ENCODE measurements at places on chromosomes 7 and 10.

- no peak for DNase-seq
Observed at GRCh38 chr10:32413513-32413912, 32.4 kb upstream of the CCDC7 start.

DNA sequence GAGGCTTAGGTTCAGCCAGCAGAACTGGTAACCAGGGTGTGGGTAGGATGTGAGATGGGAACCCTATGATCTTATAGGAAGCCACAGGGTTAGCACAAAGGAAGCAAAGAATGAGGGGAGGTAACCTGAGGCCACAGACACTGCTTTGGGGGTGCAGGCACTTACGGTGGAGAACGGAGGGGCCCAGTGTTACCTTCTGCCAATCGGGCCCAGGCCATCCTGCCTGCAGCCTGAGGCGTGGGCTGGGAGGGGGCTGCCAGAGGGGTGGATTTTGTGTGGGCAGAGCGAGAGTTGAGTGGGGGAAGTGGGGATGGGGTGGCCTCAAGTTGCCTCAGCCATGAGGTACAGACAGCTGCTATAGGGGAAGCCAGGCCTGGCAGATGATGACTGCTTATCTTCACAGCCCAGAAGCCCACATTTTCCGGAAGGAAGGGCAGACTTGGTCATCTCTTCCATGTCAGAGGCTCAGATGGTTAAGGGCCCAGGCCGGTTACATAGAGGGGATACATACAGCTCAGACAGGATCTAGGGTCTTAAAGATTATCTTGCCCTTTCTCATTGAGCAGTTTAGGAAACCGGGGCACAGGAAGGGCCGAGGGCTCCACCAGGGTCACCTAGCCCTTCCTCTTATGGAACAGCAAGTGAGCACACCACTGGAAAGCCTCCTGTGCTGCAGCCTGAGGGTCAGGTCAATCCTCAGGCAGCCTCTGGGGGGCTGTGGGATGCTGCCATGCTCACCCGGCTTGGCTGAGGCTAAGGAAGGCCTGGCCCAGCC lies 24.4 kb upstream of the VSIR start:
- DNase-seq = no peak

DNA sequence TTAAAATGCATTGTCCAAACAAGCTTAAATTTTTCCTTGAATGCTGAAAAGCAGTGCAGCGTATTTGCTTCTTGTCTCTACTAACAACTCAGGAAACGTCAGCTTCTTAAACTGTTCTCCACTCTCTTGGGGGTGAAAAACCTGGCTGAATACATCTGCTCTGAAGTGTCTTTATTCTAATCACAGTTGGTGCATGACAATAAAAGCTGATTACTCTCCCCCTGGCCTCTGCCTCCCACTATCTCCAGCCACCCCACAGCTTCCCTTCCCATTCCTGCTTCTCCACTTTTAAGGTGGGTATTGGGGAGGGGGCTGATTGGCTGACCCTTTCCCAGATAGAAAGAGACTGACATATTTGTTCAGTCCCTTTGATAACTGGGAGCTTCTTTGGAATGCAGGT lies 456.0 kb downstream of the SORCS1 start:
- no peak for DNase-seq

DNA sequence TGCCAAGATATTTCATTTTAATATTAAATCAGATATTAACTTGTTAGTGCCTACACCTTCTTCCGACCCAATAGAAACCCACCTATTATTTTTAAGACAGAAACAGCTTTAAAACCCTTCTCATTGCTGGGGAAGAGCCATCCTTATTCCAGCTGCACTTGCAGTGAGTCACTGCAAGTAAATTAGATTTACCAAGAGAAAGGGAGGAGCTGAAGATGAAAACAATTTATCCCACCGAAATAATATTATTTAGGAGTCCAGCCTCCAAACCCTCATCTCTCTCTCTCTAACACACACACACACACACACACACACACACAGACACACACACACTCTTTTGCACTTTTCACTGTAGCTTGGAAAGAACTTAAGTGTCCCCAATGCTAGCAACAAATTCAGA lies 26.9 kb downstream of the TWIST1 start:
- no peak for DNase-seq

GRCh38 chr10:103576862-103577261 lies 83.4 kb downstream of the NEURL1 start:
- DNase-seq = no peak

GRCh38 chr7:129828989-129829736 lies 123.6 kb downstream of the UBE2H start:
- no peak for DNase-seq

DNA sequence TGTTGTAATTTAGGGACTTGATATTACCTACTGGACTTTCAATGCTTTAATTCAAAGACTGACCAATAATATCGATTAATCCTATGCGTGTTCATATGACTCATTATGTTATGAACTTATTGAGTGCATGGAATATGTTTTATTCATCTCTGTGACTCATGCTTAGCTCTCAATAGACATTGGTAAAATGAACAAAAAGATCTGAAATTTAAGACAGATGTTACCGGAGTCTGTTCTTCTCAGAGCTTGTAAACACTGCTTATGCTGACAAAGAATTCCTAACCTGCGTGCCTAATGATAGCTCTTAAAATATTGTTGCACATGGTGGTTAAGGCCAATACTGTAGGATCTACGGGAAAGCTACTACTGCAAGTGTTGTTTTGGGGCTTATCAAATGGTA lies 131.5 kb upstream of the ACBD5 start:
- DNase-seq = no peak

DNA sequence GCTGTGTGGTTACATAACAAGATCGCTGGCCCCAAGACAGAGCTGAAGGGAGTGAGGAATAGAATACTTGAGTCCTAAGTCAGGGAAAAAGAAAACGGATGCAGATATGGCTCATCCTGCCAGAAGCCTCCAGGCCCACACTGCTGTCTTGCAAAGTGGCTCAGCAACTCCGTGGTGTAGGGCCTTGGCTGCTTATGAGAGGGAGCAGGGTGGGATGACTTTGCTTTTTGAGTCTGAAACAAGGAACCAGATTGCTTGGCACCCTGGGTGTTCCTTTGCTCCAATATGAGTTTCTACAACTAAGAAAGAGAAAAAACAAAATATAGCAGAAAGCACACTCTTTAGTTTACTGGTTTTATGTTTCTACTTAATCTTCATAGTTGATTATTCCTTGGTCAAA lies 193.8 kb upstream of the WDR11 start:
- no peak for DNase-seq

GRCh38 chr10:52463826-52464225 lies 149.7 kb downstream of the DKK1 start:
- no peak for DNase-seq

GRCh38 chr7:46108272-46108671 lies 187.2 kb upstream of the IGFBP3 start:
- DNase-seq = no peak

DNA sequence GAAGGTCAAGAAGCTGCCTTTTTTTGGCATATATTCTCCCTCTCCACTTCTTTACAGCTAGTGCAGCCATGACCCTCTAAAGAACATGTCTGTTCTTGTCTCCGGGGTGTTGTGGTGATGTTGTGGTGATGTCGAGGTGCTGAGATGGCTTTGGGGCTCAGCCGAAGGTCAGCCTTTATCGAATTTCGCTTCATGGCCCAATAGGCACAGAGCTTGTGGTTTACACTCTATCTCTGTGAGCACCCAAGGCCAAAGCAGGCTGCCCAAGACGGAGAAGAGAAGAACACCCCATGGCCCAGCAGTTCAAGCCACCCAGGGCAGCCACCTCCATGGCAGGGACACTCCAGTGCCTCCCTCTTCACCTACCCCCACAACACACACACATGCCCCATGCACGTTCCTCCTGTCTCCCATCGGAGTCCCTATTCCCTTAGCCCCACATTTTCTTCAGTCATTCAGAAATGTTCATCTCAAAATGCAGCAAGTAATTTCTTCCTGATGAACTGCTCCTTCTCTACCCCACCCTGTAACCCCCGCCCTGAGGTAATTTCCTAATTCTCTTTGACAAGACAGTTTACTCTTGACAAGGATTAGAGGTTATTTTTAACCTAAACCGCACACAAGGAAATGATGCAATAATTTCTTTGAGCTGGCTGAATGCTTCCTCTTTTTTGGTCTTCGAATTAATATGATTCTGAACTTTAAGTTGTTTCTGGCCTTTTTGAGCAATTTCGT lies 18.6 kb upstream of the ADRB1 start:
- no peak for DNase-seq

DNA sequence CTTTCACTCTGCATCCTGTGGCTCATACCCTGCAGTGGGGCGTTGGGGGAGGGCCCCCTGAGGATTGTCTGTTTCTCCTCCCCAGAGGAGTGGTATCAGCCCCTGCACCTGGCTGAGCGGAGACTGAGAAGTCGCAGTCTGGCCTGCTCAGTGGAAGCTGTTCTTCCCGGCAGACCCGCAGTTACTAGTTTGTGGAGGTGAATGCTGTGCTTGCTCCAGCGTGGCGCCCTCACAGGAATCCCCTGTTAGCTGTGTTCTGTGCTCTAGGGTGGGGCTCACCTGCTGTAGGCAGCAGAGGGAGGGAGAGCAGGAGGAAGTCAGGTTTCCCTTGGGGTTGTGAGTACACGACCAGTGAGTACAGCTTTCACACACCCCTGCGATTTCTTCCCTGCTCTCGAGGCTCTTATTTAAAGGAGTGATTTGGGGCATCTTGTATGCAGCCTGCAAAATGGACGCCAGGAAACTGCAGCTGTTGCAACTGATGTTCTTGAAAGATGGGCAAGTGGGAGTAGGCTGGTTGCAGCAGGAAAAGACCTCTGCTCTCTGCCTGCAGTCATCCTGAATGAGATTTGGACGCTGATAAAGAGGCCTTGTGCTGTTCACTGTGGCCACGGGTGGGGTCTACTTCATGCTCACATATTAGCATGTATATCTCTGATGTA lies 66.4 kb downstream of the HK1 start:
- DNase-seq = no peak

DNA sequence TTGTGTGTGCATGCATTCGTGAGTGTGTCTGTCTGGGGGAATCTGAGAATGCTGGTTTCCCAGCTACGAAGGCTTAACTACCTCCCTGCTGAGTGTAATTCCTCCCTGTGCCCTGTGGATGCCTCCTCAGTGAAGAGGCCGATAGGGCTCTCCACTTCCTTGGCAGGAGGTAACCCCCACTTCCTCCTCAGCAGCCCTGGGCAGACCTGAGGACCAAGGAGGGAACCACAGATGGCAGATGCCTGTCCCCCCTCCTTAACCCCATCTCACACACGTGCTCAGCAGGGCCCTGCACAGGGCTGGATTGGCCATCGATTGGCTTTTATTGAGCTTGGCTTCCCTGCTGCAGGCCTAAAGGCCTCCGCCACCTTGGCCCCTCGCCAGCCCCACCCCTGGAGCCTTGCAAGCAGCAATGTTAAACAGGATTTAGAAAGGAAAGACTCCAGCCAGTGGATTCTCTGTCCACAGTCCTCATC lies 45.6 kb upstream of the LRRC4 start:
- no peak for DNase-seq

DNA sequence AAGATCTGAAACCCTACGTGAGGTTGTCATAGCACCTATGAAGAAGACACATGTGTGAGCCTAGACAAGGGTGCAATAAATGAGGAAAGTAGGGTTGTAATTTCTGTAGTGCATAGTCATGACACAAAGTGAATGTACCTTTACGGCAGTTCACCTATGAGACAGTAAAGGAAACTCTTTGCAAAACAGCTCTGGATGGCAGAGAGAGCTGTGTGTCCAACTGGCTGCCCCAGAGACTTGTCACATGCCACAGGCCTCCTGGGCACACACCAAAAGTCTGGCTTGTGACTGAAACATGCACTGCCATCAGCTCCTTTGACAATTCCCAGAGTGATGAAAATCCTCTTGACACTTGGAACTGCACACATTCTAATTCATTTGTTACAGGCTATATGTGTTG lies 90.7 kb upstream of the NAMPT start:
- DNase-seq = no peak

DNA sequence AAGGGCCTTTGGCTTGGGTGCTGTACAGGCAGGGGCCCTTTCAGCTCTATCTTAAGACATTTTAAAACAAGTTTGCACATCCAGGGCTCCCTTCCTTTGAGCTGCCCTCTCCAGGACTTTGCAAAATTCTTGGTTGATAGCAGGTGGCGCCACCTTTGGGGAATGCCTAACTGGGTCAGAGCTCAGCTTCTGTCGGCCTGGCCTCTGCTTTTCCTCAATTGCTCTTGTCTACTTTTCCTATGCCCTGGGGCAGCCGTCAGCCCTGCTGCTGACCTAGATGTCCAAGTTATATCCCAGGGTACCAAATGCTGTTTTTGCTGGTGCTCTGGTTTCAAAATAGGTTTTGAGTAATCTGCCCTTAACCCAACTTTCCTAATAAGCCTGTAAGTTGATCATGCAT lies 65.8 kb downstream of the APBB1IP start:
- DNase-seq = no peak

GRCh38 chr10:59985639-59986038 lies 79.3 kb upstream of the CCDC6 start:
- no peak for DNase-seq

GRCh38 chr10:93061594-93062513 lies 1.3 kb downstream of the CYP26C1 start:
- DNase-seq = no peak

GRCh38 chr10:82942286-82943099 lies 1067.5 kb downstream of the NRG3 start:
- DNase-seq = no peak

GRCh38 chr10:33041783-33042437 lies 83.9 kb upstream of the ITGB1 start:
- no peak for DNase-seq

DNA sequence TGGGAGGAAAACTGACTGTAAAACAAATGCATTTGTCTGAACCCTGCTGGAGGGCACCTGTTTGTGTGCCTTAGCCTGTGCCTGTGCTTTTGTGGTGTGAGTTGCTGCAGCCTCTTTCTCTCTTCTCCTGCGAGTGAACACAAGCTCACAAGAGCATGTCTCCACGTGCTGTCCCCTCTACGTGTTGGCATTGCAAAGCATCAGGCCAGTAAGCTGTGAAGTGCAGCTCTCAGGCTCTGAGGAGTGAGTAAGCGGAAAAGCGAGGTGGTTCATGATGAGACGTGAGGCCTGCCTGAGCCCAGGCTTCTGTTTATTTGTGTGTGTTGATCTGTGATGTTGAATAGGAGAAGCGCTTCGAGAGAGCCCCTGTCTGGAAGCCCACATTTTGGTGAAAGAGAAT lies 85.6 kb upstream of the PDCD4 start:
- no peak for DNase-seq

- no peak for DNase-seq
Observed at GRCh38 chr10:116972131-116972530, 32.9 kb downstream of the SHTN1 start.

GRCh38 chr10:12201543-12201942 lies 5.6 kb downstream of the CDC123 start:
- peak; percentile 78 for DNase-seq

All from putamen (tissue), 1 donor.